ENCODE measurements at places on chromosomes 1 and 21. TPM values are rescaled to one million over a fixed set of nuclear protein-coding genes. Genes with fewer than 3 reads are reported as not detected.
A peak's percentile ranks its signal among the peaks of the same experiment; 100 is the strongest.

IL10RB gene
- total RNA-seq = 48.3 TPM

MTARC1 gene
- total RNA-seq = not detected

EXO5 gene
- 12.7 TPM for total RNA-seq

CD52 gene
- 769 TPM for total RNA-seq

PLK3 gene
- 10.8 TPM for total RNA-seq

PBX1 gene
- not detected for total RNA-seq

ADSS2 gene
- total RNA-seq = 54.6 TPM

- DNase-seq = no peak
Observed at GRCh38 chr1:63753591-63753990, 20.2 kb upstream of the ROR1 start.

DNA sequence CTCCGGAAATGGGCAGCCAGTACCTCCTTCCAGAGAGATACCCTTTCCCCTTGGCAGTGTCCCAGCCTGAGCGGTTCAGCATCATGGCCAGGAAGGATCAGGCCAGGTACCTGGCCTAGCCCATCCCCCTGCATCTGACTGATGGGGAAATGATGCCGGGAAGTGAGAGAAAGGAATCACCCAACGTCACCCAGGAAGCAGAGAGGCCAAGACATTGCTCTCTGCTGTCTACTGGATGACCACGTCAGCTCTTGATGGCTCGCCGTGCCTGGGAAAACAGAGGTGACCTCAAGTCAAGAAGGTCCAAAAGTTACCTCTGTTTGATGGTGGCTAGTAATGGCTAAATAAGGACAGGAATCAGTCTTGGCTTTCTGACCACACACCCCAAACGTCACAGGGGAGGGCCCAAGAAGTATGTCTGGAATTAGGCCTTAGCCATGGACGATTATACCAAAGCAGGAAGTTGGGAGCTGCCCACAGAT lies 79.0 kb downstream of the MRPL37 start:
- DNase-seq = no peak

DNA sequence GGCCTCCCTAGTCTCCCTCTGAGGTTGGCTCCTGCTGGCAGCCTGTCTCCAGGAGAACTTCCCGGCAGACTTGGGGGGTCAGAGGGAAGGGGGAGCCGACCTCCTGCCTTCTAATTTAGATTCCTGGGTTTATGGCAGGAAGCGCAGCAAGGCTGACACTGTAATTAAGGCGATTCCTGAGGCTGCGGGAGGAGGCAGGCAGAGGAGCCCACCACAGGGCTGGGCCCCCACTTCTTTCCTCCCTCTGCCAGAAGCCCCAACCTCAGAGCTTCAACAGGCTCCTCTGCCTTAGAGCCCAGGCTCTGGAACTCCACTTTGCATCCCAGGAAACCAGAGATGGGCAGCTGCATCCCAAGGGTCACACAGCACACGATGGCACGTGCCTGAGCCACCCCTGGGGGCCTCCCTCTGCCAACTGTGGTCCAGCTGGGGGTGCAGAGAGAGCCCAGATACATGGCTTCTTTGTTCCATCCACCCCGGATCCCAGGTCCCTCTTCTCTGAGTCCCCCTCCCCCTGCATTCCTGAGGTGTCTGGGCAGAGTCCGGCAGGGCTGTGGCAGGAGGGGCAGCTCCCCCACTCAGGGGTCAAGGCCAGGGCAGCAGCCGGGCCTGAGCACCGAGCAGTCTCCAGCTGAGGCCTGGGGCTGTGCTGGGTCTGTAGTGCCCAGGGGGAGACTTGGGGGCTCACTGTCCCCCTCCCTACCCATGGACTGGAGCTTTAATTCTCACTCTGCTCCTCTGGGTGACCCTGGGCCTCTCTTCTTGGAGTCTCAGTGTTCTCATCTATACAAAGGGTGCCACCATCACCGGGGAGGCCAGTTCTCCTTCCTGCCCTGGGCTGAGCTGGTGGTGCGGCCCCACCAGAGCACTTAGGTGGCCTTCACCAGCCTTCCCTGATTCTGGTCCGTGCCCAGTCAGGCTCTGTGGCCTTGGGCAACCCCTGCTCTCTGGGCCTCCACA lies 39.4 kb upstream of the FAM131C start:
- no peak for DNase-seq

GRCh38 chr1:23168445-23169194 lies at the start of gene LUZP1:
LUZP1 (minus strand) TSS chr1:23168856.
- peak; percentile 85 for DNase-seq

GRCh38 chr1:87410776-87411480 lies 82.2 kb downstream of the LMO4 start:
- DNase-seq = no peak

DNA sequence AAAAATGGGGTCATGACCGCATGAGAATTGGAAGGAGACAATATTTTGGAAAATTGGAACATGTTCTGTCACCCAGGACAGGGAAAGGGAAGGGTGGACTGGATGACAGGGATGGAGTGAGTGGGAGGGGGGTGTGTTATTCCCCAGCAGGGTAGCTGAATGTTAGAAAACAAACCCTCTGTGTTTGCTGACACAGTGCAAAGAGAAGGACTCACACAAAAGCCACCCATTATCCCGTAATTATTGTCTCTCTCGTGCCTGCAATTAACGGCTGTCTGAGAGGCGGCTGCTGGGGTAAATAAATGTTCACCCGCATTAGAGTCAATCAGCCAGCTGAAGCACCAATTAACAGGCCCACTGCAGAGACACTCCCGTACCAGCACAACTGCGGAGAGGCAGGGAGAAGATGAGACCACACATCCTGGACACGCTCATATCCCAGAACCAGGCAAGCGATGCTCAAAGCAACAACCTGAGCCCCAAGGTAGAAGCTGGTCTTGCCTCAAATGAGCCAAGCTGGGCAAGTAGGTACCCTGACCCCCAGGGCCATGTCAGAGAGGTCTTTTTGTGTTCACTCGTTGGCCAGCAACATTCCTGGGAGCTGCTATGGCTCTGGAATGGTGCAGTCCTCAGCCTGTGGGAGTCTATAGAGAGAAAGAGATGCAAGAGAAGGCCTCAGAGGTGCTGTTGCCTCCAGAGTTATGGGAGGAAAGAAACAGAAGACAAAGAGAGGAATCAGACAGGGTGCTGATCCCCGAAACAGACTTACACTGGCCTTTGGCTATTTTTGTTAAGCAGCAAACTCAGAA lies 19.4 kb downstream of the PLEKHA6 start:
- DNase-seq = no peak

DNA sequence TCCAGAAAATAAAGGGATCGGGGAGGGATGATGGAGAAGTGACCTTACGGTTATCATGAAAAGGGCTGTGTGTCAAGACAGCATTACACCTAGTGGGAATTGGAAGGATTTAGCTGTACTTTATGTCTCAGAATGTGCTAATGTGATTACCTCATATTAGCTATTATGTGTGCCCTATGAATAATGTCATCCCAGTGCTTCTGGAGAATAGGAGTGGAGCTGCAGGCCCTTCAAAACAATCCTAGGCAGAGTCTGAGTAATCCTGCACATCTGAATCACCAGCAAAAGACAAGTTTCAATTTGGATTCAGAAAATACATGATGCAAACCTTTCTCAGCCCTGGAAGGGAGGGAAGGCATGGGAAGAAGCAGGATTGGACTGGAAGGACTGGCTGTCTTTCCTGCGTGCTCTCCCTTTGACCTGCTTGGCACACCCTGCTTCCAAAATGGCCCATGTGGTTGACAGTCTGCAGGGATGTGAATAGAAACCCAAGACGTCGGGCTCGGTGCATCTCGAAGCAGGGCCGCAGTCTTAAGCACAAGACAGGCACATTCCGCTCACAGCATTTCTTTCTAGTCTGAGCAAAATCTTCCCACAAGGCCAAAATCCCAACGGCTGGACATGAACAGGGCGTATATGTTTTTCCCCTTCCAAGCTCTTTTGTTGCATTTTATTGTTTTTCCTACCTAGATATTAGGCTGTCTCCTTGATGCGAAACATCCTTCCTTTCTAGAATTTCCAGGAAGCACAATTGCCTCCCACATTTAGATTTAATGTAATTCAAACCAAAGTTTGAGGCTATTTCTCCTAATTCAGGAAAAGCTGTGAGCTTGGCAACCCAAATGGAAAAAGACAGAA lies 54.3 kb upstream of the TARBP1 start:
- DNase-seq = no peak

DNA sequence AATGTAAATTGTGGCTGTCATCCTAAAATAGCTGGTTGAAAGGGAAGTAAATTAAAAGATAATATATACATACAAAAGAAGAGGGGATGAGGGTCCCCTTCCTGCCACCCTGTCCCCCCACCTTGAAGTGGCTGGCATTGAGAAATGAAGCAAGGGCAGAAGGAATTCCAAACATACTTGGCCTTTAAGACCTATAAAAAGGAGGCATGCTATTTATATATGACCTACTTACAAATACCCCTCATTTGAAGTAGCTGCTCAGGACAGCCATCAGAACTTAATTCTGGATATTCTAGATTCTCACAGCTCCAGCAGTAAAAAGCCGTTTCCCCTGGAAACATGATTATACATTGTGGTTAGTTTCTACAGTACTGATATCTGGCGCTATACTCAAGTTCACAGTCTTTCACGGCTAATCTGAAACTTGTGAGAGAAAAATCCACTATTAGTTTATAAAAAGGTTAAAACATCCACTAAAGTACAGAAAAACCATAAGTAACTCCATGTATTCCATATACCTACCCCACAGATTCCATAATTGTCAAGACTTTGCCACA lies 9.6 kb upstream of the MAP10 start:
- no peak for DNase-seq

DNA sequence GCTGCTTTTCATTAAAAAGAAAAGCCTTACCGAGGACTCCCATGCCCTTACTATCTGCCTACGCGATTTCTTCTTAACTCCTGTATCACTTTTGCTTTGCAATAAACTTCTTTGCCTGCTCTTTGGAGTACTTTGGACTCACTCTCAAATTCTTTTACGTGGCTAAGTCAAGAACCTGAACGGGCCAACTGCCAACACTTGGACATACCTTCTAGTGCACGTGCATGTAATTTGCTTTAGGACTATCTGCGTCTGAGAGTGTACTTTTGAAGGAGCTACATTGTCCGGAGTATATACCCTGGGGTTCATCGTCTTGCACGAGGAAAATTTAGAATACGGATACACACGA lies 3.6 kb upstream of the OTUD3 start:
- no peak for DNase-seq

DNA sequence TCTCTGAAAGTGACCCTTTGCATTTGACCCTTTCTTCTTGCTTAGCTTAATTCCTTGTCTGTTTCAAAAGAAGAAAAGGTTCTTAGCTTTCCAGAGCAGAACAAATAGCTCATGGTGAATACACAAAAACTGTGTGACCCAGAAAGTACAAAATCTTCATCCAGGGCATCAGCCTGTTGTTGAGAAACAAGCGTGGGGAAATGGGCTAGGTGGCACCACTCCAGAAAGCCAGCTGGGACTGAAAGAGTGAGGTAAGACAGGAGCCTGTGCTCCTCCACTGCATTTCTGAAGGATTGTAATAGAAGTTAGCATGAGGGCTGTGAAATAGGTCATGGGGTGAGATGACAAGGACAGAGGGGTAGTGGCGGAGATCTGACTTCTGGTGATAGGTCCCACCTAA lies 45.8 kb downstream of the CYP2J2 start:
- no peak for DNase-seq

DNA sequence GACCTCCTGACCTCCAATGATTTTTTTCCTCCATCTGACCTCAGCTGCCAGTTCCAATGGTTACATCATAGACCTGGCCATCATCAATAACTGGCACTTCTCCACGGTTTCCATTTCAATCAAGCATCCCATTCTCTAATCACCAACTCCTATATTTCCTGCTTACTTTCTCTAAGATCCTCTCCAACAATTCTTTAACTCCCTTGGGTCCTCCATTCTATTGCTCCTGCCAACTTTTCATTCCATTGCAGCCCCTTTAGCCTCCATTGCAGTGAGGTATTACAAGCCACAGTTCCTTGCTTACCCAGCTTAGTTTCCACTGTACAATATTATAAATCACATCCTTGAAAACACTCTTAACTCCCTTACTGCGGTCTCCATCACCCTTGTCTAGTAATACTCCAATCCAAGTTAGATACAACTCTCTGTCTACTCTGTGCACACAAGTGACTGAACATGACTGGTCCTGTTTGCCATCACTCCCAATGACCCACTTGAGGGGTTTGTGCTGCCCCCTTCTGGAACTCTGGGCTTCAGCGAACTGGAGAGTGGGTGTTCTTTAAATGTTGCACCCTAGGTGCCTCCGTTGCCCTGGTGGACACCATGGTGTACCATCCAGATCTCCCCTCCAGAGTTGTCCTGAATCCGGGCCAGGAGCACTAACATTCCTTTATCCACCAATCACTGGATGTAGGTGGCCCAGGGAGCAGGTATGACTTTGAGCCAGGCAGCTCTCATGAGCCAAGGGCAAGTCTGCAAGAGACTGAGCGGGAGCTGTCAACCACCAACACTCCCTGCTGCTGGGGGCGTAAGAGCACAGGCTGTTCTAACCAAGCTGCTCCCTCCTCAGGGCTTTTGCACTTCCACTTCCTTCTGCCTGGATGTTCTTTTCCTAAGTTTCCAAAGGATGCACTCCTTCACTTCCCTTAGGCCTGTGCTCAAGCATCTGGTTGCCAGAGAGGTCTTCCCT lies 3.7 kb upstream of the FNDC7 start:
- DNase-seq = peak; percentile 38

- no peak for DNase-seq
Observed at GRCh38 chr1:32954168-32954567, 10.4 kb downstream of the RNF19B start.

DNA sequence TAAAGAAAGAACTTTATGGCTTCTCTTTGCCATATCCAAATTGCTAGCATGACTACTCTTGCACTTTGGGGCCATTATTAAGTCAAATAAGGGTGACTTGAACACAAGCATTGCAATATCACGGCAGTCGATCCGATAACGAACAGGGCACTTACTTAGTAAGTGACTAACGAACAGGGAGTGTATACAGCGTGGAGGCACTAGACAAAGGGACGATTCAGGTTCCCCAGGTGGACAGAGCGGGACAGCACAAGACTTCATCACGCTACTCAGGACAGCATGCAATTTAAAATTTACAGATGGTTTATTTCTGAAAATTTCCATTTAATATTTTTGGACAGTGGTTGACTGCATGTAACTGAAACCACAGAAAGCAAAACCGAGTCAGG lies 5.4 kb upstream of the PITHD1 start:
- no peak for DNase-seq

DNA sequence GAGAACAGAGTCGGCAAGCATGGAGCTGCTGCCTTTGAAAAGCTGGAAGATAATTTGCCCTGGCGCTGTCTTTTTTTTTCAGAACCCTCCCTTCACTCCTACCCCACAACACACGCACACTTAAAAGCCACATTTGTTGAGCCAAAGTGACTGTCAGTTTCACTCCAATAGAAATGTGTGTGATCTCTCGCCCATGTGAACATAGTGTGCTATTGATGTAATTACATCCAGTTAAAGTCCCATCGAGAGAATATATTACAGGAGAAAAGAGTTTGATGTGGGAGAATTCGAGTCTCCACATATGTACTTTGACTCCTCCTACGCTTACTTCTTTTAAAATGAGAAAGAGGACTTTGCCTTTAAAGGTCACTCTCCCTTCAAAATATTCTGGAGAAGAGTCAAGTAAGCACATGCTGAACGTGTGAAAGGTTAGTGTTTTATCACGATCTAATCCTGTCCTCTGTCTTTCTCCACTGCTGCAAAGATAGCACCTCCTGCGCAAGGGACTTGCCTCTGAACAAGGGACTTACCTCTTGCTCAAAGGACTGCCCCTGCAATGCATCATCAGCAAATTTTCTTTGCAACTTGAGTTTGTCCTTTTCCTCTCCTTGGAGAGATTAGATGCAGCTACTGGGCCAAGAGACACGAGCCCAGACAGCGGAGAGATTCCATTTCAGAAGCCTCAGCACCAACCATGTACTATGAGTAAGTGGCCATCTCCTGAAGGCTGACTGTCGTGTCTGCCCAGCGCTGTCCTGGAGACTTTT lies 613.9 kb downstream of the PTPRU start:
- DNase-seq = no peak
